ENCODE measurements at places on chromosomes 11 and 22.

DNA sequence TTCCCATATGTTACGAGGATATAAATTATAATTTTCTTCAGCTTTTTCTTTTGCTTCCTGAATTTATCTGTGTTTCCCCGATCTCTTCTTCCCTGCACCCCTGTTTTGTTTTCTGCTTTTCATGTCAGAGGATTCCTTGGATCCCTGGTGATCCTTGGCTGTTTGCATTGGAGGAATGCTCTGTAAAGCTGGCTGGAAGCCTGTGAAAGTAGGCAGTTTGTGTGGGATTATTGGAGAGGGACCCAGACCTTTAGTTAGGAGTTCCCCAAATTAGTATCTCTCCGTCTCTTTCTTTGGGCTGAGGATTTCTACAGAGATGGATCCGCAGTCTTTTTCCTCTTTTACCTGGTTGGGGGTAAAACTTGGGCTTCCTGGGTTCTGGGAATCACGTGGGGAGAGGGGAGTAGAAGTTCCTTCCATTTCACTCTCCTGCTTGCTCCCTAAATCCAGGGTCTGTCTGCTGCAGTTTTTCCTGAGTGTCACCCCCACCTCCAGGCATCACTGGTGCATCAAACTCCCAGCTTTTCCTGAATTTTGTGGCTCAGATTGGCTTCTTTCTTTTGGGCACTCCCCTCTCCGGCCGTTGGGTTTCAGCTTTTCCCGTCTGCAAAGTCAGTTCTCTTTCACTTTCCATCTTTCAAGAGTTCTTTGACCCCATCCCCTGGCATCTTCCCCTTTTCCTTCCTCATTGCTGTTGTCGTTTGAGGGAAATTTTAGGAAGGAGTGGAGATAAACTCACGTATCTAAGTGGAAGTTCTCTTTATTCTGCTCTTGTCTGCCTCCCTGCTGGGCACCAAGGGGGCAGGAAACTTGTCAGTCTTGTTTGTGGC, 79.1 kb upstream of the ALX4 start:
- DNase-seq = no peak

DNA sequence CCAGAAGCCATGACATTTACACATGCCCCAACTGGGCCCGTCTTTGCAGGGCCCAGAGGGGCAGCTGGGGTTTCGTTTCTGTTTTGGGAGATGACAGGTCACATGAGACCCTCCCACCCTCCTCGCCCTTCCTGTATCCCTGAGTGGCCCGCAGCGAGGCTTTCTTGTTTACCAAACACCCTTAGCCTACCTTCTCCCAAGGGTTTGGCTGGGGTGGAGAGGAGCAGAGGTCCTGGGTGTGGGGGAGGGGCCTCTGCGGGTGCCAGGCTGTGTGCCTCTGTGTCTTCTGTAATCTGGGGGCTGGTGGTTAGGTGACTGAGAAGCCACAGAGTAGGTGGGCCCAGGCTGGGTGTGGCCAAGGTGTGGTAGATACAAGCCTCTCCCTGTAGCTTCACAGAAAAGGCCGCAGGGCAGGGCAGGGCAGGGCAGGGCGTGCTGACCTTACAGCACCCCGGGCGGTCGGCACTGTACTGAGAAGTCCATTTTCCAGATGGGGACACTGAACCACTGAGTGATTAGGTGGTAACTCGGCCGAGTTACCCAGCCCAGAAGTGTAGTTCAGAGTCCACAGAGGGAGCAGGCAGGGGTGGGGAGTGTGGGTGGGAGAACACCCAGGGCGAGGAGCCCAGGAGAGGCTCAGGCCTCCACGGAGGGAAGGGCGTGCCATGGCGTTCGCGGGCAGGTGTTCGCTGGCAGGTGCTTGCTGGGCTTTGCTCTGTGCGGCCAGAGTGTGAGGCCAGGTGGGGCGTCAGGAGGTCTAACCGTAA, 8.7 kb downstream of the PRR5 start:
- no peak for DNase-seq

- no peak for DNase-seq
These were observed 283.4 kb downstream of the TBC1D22A start for GRCh38 chr22:47045691-47046410.

GRCh38 chr11:46120346-46121300, 631 bp downstream of the PHF21A start:
- DNase-seq = no peak

- DNase-seq = no peak
These were observed 610.3 kb downstream of the TBC1D22A start for GRCh38 chr22:47372596-47373385.

All from stimulated activated CD8-positive, alpha-beta memory T cell treated with anti-CD3 and anti-CD28 coated beads, Interleukin-2, amount 100 ng/mL, for 1 hour (primary cell).